Spleen (tissue), 13 donors: ENCODE measurements at places on chromosomes 3 and 15. TPM values are rescaled to one million over a fixed set of nuclear protein-coding genes. Genes with fewer than 3 reads are reported as not detected.

DNA sequence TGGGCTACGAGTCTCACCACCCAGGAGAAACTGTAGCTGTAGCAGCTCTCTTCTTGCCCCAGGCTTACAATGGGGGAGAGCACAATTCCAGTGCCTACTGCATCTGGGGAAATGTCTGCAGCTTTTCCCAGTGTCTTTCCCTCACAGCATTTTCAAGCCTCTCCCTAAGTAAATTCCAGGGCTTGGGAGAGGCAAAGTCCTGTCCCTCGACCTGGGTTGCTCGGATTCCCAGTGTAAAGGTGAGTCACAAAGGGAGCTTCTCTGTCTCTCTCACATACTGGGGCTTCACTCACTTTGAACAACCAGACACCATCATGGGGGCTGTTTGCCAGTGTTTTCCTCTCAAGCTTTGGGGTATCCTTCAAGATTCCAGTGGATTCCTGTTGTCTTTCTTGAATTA lies 689.4 kb upstream of the NAALADL2 start:
- DNase-seq: no peak
- H3K4me1 ChIP-seq: no peaks in the 10 kb centered on the region

DNA sequence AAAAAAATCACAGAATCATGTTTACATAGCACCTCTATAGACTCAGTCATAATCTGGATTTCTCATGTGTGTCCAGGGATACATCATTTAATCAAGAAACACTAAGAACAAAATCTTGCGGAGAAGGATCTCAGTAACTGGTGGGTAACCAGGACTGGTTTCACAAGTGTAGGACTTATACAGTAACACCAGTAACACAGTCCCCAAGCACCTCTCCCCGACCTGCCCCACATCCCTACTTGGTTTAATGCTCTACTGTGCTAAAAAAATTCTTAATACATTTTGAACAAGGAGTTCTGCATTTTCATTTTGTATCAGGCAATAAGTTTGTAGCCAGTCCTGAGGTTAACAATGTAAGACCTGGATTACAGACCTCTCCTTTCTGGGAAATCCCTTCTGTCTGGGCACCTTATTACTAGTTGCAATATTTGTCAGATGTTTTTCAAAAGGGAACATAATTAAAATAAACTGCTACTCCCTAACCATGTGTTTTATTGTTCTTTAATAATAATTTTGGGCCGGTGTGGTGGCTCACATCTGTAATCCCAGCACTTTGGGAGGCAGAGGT lies 57.6 kb upstream of the BBX start:
- no peaks in the 10 kb centered on the region for H3K36me3 ChIP-seq
- H3K27ac ChIP-seq: no peak overlapping the region
- DNase-seq: no peak
- H3K27me3 ChIP-seq: no peaks in the 10 kb centered on the region
- H3K4me3 ChIP-seq: no peak overlapping the region
- no peaks in the 10 kb centered on the region for H3K4me1 ChIP-seq

GRCh38 chr3:186940967-186941366 lies 10.6 kb downstream of the ST6GAL1 start:
- no peak overlapping the region for H3K4me3 ChIP-seq
- peak overlapping the region; percentile 16 for H3K27ac ChIP-seq
- H3K27me3 ChIP-seq: no peaks in the 10 kb centered on the region
- H3K4me1 ChIP-seq: peaks cover 69% of the 10 kb centered on the region
- peaks cover 64% of the 10 kb centered on the region for H3K36me3 ChIP-seq

DNA sequence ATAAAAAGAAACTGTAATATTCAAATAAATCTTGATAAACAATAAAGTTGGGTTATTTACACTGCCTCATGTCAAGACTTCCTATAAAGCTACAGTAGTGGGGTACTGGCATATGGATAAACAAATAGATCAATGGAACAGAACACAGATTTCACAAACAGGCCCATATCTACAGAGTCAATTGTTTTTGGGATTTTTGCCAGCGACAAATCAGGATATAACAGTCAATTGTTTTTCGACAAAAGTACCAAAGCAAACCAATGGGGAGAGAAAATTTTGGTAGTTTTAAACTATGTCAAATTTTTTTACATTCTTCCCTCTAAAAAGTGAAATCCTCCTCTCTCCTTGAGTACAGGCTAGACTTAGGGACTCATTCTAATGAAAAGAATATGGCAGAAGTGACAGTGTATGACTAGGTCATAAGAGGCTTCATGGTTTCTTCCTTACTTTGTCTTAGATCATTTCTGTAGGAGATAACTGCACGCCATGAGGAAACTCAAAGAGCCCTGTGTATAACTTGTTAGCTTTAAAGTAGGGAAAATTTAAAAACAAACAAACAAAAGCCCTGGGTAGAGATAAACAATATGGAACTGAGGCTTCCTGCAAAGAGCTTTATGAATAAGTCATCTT lies 16.9 kb downstream of the IP6K1 start:
- no peaks in the 10 kb centered on the region for H3K27me3 ChIP-seq
- H3K36me3 ChIP-seq: no peaks in the 10 kb centered on the region
- H3K4me3 ChIP-seq: no peak overlapping the region
- H3K4me1 ChIP-seq: peaks cover 13% of the 10 kb centered on the region
- H3K27ac ChIP-seq: no peak overlapping the region
- DNase-seq: no peak

- H3K27ac ChIP-seq: peak overlapping the region; percentile 55
- H3K36me3 ChIP-seq: peaks cover 4% of the 10 kb centered on the region
- no peak for DNase-seq
- H3K27me3 ChIP-seq: no peaks in the 10 kb centered on the region
- no peak overlapping the region for H3K4me3 ChIP-seq
- peaks cover 23% of the 10 kb centered on the region for H3K4me1 ChIP-seq
These were observed 128.4 kb downstream of the MCTP2 start for GRCh38 chr15:94359716-94360115.

DNA sequence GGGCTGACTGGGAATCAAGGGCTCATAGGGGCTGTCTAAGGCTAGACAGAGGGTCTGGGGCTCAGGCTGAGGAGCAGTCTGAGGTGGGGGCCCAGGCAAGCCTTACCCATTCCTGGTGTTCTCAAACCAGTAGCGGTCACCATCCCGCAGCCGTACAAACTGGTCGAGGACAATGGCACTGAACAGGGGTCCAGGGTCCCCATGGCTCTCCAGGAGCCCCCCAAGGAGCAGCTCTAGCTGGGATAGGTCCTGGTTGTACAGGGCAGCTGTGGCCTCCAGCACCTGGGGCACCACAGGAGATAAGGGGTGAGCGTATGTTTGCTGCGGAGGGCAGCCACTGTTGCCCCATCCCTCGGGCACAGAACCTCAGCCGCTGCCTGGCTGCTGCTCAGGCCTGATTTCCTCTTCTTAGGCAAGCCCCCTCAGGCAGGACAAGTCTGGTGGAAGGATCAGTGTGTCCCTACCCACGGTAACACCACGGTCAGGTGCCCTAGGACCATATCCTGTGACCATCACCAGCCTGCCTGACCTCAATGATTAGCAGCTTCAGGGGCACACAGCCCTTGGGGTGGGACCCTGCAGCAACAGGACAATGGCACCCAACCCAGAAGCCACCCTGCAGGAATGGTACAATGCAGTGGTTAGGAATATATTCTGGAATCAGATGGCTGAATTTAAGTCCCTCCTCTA lies 5.9 kb downstream of the DUOX2 start:
- H3K27me3 ChIP-seq: peaks cover 73% of the 10 kb centered on the region
- DNase-seq: no peak
- peaks cover 12% of the 10 kb centered on the region for H3K4me1 ChIP-seq
- no peak overlapping the region for H3K27ac ChIP-seq
- H3K4me3 ChIP-seq: no peak overlapping the region

- no peak overlapping the region for H3K4me3 ChIP-seq
- DNase-seq: no peak
- H3K27me3 ChIP-seq: no peaks in the 10 kb centered on the region
- peaks cover 25% of the 10 kb centered on the region for H3K36me3 ChIP-seq
- no peaks in the 10 kb centered on the region for H3K4me1 ChIP-seq
These were observed 60.9 kb downstream of the PXYLP1 start for GRCh38 chr3:141292356-141293058.

The TNIK gene
- 16.9 TPM for total RNA-seq

The SV2B gene
- total RNA-seq: 0.57 TPM
